ENCODE measurements at places on chromosomes 2 and 18.

DNA sequence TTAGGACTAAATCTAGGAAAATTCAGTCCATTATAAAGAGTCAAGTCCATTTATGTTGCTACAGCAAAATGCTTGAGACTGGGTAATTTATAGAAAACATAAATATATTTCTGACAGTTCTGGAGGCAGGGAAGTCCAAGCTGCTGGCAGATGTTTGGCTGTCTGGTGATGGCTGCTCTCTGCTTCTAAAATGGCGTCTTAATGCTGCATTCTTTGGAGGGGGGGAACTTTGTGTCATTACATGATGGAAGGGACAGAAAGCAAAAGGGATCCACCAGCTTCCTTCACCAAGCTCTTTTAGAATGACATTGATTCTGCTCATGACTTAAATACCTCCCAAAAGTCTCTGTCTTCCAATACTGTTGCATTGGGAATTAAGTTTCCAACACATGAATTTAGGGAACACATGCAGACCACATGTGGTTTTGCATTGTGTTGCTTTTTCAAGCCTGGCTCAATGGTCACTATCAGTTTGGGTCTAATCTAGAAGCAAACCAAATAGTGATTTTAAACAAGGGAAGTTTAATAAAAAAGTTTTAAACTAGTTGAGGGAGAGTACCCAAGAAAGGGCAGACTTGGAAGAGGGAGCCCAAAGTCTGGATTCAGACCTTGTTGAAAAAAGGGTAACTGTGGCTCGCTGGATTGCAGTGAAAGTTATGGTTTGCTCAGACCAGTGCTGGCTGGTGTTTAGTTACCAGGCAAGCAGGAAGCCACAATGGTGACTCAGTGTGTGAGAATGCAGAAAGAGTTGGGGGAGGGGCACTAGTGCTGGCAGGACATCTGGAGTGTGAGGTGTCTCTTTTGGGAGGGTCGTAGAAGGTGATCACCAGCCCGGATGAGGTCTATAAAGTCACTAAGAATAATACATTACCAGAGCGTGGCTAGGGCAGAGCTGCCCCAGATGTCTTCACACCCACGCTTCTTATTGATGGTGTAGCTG is 30.8 kb downstream of the C18orf54 start:
- DNase-seq, result peak; percentile 20

GRCh38 chr2:226763320-226763719 is 36.3 kb downstream of the IRS1 start:
- no peak for DNase-seq

DNA sequence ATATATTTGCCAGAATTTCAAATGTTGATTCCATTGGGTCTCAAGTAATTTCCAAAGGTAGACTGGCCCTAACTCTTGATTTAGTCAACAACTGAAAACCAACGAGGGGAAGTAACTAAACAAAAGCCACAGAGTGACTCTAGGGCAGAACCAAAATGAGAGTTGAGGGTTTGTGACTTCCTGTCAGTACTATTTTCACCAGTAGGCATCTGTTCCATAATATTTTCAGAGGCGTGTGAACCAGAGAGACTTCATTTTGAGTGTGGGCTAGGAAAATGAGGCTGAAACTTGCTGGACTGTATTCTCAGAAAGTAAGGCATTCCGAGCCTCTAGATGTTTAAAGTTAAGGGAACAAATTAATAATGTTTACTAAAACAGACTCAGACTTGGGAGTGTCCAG is 70.6 kb downstream of the GDF7 start:
- no peak for DNase-seq

DNA sequence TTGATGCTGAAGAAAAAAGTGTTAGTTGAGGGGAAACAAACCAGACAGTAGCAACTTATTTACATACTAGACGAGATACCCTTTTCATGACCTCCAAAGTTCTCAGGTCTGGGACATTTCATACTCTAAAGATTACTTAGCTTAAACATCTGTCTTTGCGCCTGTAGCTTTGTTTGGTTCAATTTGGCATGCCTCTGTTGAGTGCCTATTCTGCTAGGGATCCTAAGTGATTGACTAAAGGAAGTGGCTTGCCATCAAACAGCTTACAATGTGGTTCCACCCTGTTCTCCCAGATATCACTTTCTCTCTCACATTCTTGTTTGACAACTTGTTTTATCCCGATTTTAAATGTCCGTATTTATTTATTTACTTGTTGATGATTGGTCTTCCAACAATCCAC is 488.8 kb downstream of the PARD3B start:
- DNase-seq, result no peak

DNA sequence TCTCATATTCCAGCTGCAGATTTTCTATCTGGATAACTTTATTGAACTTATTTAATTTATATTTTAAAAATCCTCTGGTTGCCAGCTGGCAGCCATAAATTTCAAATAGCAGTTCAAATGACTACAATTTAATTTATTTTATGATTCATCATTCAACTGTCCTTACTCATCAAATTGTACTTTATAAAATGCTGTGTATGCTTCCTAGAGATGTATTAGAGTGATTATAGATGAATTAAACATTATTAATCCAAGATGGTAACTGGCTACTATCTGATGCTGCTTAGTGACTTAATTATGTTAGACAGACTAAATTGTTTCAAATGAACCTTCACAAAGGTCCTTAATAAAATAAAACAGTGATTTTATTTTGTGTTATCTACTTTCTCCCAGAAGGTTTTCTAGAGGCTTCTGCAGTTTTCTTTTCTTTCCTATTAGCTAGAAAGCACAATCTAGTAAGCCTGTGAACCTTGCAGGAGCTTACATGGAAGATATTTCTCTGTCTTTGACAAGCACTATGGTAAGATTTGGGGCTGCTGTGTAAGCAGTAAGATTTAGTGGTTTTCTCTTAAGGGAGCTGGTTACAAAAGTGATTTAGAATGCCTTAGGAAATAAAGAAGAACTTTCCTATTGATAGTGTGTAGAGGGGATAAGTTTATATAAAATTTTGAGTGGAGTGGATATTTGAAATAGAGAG is 322.3 kb downstream of the FSIP2 start:
- no peak for DNase-seq

DNA sequence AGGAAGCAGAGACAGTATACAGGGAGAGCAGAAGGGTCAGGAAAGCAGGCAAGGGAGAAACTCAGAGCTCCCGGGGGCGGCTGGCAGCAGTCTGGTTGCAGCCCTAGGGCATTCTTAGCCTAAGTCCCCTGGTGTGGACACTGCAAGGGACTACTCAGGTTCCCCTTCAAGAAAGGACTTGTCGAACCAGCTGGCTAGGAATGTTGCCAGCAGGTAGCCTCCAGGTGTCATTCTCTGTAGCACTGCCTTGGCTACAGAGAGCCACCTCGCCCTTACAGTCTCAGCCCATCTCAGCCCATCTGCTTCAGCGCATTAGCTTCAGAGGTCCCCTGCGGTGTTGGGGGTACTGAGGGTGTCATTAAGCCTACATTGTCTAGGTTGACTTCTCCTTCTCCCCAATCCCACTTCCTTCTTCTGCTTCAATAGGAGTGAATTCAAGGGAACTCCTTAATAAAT is 11.3 kb upstream of the TMSB10 start:
- DNase-seq, result no peak

DNA sequence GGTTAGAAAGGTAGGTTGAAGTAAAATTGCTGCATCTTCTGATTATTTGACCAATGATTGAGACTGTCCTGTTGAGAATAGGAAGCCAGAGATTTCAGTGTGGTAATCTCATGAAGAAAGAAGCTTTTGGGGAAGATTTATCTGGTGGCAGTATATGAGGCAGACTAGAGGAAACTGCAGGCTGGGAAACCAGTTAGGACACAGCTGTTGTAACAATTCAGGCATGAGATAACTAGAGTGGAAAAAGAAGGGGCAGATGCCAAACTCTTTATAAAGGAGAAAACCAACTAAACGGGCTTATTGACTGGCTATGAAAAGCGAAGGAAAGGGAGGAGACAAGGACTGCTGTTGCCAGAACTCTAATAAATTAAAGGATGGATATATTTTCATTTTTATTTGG is 155.6 kb downstream of the TTC27 start:
- DNase-seq, result no peak

DNA sequence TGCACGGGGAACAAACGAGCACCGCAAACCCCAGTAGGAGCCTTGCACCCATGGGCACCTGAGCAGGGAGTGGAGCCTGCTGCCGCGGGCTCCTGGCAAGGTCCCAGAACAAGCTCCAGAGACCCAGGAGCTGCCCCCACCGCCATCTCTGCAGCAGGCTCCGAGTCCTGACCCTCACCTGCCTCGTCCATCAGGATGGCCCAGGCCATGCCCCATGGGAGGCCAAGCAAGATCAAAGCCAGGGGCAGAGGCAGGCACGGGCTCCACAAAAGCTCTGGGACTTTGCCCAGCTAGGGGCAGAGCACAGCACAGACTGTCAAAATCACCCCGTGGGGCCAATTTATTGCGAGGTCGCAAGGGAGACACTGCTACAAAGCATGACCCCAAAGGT is 43.6 kb downstream of the GPC1 start:
- no peak for DNase-seq

DNA sequence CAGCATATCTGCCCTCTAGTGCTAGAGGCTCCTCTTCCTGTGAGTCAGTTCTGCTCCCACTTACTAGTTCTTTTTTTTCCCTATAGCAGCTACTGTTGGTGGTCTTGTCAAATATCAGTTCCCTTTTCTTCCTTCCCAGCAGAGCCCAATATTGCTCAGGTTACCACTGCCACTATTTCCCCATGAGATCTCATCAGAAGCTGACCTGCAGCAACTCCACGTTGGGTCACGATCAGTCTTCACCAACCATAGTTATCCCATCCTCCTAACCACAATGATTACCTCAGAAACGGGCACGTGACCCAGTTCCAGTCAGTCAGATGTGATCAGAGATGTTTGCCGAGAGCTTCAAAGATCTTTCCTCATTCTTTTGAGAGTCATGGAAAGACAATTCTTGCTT is 59.7 kb upstream of the CAPN13 start:
- DNase-seq, result no peak

DNA sequence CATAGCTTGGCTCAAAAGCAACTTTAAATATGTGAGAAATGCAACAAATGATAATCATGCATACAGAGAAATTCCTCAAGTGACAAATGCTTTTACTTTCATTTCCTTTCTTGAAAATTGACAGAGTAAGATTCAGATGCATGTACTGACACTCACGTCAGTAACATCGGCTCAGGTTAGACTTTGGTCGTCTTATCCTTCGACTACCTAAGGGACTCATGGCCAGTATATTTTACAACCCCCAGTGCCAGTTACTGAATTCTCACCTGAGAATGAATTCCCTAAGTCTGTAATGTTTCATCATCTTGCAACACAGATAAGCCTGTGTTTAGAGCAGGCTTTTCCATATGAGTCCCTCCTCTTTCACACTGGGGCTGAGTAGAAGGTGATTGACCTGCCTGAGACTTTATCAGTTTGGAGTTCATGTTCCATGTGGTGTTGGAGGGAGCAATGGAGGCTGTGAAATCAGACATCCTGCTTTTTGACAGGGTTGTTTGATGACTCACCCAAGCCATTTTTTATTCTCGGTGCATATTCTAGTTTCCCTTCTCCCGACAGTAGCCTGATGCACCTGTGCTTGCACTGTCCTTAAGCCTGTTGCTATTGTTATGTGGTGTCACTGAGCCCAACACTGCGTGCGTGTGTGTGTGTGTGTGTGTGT is 30.5 kb upstream of the ATP8B1 start:
- DNase-seq, result no peak

Measured in amniotic stem cell (primary cell).